ENCODE measurements at places on chromosomes 4 and X.
A peak's percentile ranks its signal among the peaks of the same experiment; 100 is the strongest.

- DNase-seq = no peak
Observed at GRCh38 chrX:119194621-119195020, 41.5 kb upstream of the PGRMC1 start.

DNA sequence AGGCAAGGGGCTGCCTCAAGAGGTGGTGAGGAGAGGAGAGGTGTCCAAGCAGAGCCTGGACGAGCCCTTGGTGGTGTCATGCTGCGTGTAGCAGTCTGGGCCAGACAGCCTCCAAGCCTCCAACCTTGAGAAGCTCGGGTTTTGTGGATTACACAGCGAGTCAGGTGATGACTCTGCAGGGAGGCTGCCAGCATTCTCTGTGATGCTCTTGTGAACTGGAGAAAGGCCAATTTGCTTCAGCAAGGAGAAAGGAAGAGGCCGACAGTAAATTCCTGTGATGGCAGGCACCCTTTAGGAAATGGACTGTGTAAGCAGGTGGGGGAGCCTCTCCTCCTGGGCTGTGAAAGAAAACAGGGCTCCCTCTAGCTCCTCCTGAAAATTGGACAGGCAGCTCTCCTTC is 36.0 kb upstream of the CD99L2 start:
- DNase-seq = no peak

GRCh38 chr4:118351851-118352827 is 664 bp downstream of the PRSS12 start:
- no peak for DNase-seq

GRCh38 chrX:111869639-111870034 is 6.3 kb upstream of the TRPC5OS start:
- no peak for DNase-seq

GRCh38 chr4:61375301-61375700 is 175.2 kb downstream of the ADGRL3 start:
- DNase-seq = no peak

GRCh38 chr4:109945056-109945455 is 32.4 kb downstream of the EGF start:
- no peak for DNase-seq

- no peak for DNase-seq
Observed at GRCh38 chr4:126592088-126592487, 1040.7 kb upstream of the INTU start.

- no peak for DNase-seq
Observed at GRCh38 chr4:144787365-144788258, 141.7 kb downstream of the HHIP start.

DNA sequence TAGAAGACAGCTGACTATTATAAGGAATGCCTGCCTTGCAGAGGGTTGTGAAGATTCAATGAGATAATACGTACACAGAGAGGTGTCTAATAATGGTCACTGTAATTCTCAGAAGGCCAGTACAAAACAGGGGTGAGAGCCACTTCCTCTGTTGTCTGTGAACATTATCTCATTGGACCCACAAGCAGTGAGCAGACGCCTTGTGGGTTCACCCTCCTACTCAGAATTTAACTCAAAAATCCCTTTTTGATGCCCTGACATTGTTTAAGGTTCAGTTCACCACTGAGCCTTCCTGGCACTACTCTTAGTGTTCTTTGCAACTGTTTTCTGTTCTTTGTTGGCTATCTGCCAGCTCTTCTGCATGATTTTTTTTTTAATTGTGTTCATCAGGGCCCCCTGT is 467.4 kb downstream of the BCOR start:
- no peak for DNase-seq

- DNase-seq = no peak
Observed at GRCh38 chr4:72427057-72427456, 142.0 kb downstream of the ADAMTS3 start.

- no peak for DNase-seq
Observed at GRCh38 chr4:181684310-181684709, 558.9 kb upstream of the TENM3 start.

DNA sequence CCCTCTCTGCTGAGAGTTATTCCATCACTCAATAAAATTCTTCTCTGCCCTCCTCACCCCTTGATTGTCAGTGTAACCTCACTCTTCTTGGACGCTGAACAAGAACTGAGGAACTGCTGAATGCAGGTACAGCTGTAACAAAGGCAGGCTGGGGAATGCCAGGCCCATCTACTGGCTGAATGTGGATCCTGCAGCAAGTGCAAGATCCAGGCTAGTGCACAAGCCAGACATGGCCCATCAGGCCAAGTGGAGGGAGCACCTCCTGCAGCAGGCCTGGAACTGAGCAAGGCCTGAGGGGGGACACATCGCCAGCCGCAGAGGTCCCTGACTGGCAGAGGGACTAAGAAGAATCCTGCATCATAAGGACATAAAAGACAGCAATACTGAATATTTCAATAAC is 411.8 kb upstream of the PCDH10 start:
- DNase-seq = no peak

DNA sequence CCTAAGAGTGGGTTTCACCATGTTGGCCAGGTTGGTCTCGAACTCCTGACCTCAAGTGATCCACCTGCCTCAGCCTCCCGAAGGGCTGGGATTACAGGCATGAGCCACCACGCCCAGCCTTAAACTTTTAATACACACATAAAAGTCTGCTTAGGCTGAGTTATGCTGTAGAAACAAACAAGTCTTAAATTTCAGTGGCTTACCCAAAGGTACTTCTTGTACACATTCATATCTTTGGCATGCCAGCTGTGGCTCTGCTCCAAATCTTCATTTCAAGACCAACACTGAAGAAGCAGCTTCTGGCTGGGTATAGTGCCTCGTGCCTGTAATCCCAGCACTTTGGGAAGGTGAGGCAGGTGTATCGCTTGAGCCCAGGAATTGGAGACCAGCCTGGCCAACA is 80.3 kb downstream of the PPEF2 start:
- peak; percentile 54 for DNase-seq

All from HS-27A (cell line).